ENCODE measurements at places on chromosomes 5 and 9. TPM values are rescaled to one million over a fixed set of nuclear protein-coding genes. Genes with fewer than 3 reads are reported as not detected.

The SHISAL2B gene
- not detected for total RNA-seq

- peak; percentile 18 for DNase-seq
Measured at GRCh38 chr5:132466433-132467286, 23.9 kb downstream of the IRF1 start.

The C1QTNF2 gene
- total RNA-seq, result 0.06 TPM

GRCh38 chr5:59037941-59038797 is 455.3 kb downstream of the RAB3C start:
- DNase-seq, result no peak

DNA sequence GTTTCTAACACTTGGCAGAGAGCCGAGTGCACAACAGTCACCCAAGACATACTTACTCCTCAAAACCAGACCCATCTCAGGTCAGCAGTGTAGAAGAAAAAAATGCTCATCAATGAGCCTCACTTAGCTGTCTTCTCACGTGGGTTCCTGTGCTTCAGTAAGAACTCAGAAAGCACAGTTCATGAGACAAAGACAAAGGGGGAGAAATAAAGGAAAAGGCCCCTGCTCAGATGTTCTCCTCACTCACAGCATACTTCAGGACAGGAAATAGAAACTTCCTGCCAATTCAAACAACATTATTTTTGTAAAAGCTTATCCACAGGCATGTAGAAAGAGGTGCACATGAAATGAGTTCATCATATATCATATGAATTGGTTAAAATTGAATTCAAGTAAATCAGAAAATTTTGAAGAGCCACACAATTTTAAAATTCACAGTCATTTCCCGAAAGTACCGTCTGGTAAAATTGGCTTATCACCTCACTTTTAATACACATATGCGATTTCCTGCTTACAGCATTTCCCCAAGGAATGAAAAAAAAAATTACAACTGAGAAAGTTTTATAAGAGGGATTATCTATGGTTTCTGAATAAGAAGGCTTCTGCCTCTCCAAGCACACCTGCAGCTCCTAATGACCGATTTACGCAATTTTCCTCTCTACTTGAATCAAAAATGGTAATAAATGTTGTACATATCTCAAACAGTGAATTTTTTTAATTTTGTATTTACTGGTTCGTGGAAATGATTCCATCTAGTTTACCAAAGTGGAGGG is 328.3 kb downstream of the TMEM167A start:
- peak; percentile 39 for DNase-seq

The KIF12 gene
- 5.3 TPM for total RNA-seq
